ENCODE measurements at places on chromosomes 2 and 18.
A peak's percentile ranks its signal among the peaks of the same experiment; 100 is the strongest.

- DNase-seq: no peak
These were observed 75.2 kb downstream of the NBAS start for GRCh38 chr2:15485949-15486348.

DNA sequence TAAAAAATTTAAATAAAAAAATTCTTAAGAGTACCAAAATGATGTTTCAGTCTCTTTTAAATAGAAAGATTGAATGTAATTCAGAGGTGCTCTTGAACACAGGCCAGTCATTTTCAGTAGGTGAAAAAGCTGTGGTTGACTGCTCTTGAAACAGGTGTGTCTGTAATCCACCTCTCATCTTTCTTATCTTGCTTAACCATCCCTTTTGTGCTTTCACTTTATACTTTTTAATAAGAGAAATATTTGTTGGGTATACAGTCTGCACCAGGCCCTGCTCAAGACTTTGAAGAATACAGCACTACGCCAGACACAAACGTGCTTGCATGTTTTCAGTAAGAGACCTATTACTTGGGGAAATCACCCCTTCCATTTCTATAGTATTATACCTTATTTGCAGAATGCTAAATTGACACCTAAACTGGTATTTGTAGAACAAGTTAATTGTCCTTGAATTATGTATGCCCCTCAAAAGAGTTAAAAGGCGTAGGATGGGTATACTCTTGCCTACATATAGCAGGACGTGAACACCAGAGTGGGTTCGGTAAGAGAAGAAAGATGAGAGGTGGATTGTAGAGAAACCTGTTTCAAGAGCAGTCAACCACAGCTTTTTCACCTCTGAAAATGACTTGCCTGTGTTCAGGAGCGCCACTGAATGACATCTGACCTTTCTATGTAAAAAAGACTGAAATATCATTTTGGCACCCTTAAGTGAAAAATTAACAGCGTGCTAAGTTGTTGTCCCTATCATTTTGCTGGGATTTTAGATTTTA, 4.0 kb upstream of the RTN4 start:
- DNase-seq: peak; percentile 28

DNA sequence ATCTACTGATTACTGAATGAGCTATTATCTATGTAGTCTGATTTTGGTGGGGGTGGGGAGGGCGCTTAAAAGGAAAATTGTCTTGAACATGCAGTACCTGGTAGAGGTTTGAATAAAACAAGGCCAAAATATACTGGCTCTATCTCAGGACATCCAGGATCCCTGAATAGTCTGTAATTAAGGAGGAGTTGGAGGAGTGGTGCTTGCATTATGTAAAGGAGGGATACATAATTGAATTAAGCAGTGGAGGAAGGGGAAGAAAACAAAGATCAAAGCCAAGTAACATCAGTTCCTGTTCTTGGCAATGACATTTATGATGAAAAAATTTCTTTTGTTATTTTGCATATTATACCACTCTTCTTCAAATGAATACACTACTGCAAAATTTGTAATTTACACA, 539.4 kb upstream of the ZEB2 start:
- no peak for DNase-seq

- no peak for DNase-seq
These were observed 45.3 kb downstream of the COMMD1 start for GRCh38 chr2:61950571-61951315.

GRCh38 chr2:174967691-174968260, 37.4 kb downstream of the CHN1 start:
- no peak for DNase-seq

GRCh38 chr2:42602876-42603219, 34.4 kb downstream of the MTA3 start:
- no peak for DNase-seq

- no peak for DNase-seq
These were observed 569.0 kb downstream of the DCDC2C start for GRCh38 chr2:4272261-4272858.

DNA sequence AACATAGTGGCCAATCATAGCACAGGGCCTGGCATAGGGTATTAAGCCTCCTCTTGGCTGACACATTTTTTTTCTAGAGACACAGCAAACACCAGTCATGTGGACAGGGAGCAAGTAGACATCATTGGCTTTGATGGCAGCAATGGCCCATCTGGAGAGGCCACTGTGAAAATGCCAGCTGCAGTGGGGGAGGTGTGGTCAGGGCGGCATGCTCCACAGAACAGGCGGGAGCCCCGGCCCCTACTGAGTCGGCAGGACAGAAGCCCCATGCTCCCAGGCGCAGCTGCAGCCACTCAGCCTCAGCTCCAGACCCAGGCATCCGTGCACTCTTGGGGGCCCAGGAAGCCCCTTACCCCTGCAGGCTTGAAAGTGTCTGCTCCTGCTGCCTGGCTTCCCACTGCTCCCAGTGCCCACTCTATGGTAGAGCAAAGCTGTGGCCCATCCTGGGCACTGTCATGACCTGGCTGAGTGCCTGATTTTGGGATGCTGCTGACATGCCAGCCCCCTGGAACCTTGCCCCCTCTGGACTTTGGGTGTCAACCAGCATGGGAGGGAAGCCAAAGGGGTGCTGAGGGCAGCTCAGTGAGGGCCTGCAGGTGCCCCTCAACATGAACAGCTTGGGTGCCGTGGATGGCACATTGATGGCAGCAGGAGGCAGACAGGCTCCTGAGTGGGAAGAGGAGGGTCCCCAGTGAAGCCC, 23.3 kb upstream of the UBE2F start:
- no peak for DNase-seq

- DNase-seq: no peak
These were observed 33.7 kb upstream of the SCLY start for GRCh38 chr2:238027058-238027457.

GRCh38 chr2:235670974-235671787, 177.3 kb downstream of the AGAP1 start:
- no peak for DNase-seq

- DNase-seq: no peak
These were observed 1441.9 kb upstream of the ZEB2 start for GRCh38 chr2:145961846-145962245.

GRCh38 chr18:78659748-78660147, 319.9 kb upstream of the SALL3 start:
- peak; percentile 44 for DNase-seq

- no peak for DNase-seq
These were observed 248.6 kb downstream of the NR4A2 start for GRCh38 chr2:156083763-156084493.

DNA sequence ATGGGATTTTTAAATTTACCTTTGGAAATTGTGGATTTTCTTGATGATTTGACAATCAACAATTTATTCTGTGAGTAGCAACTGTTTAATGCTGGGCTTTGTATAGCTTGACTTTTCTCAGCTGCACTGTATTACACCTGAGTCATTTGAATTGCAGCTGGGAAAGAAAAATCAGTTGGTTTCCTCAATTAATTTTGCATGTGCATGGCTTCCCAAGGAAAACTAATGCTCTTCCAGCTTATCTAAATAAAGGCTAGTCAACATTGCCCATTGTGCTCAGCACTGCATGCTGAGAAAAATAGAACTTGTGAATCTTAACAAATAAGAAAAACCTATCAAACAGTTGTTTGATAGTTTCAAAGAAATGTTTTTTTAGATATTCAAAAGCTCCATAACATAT, 268.3 kb upstream of the CDH20 start:
- no peak for DNase-seq

GRCh38 chr2:132515010-132515409, 98.4 kb downstream of the GPR39 start:
- no peak for DNase-seq

DNA sequence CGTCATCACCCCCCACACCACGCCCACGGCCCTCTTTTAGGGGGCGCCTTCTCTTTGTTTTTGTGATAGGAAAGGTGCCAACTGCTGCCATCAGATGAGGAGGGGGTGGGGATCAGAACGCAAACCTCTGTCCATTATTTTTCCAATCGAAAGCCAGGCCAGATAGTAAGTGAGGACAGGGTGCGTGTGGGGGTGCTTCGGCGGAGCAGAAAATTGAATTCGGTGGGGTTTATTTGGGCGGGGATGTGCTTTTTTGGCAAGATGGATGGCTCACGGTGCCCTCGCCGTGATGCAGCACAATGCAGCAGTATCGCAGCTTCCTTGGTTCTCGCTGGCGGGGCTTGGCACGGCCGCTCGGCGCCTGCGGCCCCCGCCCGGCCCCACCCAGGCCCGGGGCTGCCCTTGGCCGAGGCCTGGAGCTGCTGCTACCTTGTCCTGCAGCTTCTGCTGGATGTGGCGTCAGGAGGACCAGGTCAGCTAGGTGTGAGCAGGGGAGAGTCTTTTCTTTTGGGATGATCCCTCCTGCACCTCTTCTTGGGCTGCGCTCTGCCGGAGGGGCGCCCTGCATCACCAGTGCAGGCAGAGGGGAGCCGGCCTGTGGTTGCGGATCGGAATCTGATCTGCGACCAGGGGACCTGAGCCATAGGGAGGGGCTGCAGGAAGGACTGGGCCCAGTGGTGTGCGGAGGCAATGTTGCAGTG, 1.3 kb downstream of the SPTBN1 start:
- DNase-seq: peak; percentile 15

DNA sequence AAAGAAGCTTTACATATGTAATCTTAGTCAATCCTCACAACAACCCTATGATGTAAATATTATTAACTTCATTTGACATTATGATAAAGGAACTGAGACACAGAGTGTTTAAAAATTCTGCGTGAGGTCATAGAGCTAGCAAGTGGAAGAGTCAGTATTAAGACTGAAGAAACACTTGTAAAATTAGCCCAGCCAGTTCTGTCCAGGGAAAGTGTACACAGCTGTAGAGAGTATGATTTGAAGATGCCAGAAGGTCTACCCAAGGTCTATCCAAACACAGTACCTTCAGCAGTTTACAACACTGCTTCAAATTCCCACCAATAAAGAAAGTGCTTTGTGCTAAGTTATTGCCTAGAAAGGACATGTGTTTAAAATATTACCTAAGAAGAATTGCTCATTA, 51.7 kb upstream of the ITPRID2 start:
- no peak for DNase-seq

DNA sequence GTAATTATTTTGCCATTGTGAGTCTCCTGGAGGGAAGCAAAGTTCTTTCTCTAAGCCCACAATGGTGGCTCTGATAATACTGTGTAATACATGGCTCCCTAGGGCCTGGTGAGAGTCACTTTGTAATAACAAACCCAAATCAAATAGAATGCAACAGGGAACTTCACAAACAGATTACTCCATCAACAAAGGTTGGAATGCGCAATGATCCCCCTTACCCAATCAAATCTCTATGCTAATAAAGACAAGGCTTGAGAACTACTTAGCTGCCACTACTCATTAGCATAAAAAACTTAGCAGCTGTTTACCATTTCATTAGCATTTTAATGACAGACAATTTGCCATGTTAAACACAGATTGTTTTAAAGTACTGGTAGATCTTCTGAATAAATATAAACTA, 285.6 kb upstream of the SESTD1 start:
- DNase-seq: no peak

Data from activated CD4-positive, alpha-beta T cell treated with anti-CD3 and anti-CD28 coated beads for 48 hours (primary cell).